ENCODE measurements at places on chromosomes 7 and 10.

DNA sequence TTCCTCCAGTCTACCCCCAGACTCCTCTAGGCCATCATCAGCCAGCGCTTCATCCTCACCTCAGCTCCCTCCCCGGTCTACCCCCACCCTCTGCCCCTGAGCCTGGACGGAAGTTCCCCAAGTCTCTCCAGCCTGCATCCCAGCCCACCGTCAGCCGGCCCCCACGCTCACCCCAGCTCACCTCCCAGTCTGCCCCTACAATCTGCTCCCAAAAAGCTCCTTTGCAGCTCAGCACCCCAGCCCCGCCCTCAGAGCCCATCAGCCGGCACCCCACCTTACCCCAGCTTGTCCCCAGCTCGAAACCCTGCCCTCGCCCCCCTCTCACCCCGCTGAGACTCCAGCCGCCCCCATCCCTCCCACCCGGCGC, 322 bp upstream of the RAMP3 start:
- no peak for DNase-seq

GRCh38 chr10:122485670-122486069, 24.3 kb downstream of the HTRA1 start:
- DNase-seq, result no peak

DNA sequence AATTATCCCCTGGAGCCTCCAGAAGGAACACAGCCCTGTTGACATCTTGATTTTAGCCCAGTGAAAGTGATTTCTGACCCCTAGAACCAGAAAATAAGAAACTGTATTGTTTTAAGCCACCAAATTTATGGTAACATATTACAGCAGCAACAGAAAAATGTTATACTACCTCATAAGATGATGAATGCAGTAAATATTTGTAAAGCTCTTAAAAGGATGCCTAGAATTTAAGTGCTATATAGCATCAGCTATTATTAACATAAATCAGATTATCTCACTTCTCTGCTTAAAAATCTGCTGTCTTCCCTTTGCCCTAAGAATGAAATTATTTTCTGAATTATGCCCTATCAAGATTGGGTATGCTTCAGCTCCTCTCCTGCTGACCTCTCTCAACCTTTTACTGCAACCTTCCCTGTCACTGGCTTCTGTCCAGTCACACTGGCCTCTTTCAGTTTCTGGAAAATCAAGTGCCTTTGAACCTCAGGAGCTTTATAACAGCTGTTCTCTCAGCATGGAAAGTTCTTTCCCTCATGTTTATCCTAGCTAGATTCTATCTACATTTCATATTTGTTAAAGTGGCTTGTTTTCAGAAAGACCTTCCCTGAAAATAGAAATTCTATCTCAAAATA, 78.9 kb downstream of the GPR37 start:
- DNase-seq, result no peak

DNA sequence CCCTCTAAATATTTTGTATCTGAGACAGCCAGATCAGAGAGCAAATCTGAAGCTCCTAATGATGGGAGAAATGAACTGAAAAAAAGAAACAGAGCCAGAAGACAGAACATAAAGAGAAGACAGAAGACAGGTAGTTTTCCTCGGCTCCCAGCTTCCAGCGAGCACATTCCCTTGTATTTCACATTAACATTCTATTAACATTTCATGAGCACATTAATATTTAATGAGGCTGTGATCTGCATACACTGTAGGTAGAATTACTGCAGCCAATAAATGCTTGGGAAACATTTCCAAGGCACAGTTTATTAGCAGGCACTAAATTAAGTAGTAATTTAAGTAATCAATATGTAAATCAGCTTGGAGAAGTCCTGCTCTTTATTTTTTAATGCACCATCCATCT, 349.9 kb downstream of the ELMO1 start:
- no peak for DNase-seq

DNA sequence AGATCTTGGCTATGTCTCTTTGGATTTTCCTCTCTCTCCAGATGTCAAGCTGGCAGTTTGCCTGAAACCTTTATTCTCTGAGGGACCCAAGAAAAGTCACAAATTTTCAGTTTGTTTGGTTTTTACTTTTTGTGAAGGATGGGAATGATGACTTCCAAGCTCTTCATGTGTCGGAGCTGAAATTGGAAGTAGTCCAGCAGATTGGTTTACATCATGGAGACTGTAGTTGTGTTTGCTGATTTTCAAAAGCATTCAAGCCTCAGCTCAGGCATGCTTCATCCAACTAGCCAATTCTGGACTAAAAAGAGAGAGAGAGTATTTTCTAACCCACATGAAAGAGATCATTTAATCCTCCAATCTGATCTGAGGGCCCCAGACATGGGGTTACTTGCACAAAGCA, 326.2 kb upstream of the AUTS2 start:
- DNase-seq, result peak; percentile 72

DNA sequence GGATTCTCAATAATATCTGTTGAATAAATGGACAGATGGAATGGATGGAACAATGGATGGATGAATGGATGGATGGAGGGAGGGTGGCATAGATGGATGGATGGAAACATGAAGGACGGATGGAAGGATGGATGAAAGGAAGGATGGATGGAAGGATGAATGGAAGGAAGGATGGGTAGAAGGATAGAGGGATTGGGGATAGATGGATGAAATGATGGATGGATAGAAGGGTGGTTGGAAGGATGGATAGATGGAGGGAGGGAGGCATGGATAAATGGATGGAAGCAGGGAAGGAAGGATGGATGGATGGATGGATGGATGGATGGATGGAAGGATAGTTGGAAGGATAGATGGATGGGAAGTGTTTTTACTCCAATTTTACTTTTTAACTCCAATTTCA, 35.4 kb downstream of the AKR1B15 start:
- DNase-seq, result no peak

Measured in NCI-H1105 treated with DMSO at 0.1 percent for 48 hours (cell line).